ENCODE measurements at places on chromosomes 11 and 22.
A peak's percentile ranks its signal among the peaks of the same experiment; 100 is the strongest.

DNA sequence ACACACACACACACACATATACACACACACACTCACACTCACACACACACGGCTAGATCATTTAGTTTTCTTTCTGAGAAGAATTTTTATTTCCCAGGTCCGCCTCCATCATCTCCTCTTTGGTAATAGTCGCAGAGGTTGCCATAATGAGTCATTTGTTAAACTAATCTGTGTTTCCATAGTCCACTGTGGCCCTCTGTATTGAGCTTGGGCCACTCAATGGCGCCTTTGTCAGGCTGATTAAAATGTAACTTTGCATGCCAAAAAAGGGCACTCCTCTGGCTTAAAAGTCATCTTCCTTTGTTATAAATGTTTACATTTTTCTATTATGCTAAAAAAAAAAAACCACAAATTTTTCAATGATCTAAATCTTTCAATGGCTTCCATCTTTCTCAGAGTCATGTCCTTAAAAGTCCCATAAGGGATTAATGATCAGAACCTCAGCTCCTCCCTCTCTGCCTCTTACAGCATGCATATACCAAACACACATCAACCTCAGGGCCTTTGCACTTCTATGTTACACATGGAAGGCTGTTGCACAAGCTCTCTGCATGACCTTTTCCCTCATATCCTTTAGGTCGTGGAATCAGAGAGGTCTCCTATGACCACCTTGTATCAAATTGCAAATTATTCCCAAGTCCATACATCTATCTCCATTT, 35.3 kb downstream of the EHF start:
- DNase-seq = no peak

- DNase-seq = no peak
These were observed 1313.6 kb downstream of the TBC1D22A start for GRCh38 chr22:48076008-48076407.

GRCh38 chr11:79366218-79366617, 74.6 kb downstream of the TENM4 start:
- DNase-seq = no peak

DNA sequence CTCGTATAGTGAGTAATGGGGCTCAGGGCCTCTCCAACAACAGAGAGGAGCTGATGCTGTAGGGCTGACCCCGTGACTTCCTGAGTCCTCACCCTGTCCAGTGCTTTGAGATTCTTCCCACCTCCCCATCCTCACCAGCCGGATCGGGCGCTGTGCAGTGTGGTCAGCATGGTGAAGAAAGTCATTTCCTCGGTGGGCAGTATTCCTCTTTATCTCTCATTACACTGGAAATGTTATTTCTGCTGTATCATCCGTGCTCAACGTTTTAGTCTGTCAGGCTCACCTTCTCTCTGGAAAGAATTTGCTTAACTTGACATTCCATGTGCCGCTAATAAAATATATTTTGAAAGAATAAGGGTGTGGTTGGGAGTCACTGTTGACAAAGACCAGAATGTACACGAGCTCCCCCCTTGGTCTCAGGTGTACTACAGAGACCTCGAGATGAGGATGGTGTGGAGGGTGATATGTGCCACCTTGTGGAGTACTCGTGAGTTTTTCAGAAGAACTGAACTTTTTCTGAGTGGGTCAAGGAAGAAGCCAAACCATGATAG, 25.7 kb upstream of the SCGB1A1 start:
- no peak for DNase-seq

- peak; percentile 48 for DNase-seq
These were observed at the start of gene GUCD1 for GRCh38 chr22:24554313-24555164. GUCD1 (minus strand) TSS chr22:24555138; CDS start chr22:24554991, 147 bp downstream.

DNA sequence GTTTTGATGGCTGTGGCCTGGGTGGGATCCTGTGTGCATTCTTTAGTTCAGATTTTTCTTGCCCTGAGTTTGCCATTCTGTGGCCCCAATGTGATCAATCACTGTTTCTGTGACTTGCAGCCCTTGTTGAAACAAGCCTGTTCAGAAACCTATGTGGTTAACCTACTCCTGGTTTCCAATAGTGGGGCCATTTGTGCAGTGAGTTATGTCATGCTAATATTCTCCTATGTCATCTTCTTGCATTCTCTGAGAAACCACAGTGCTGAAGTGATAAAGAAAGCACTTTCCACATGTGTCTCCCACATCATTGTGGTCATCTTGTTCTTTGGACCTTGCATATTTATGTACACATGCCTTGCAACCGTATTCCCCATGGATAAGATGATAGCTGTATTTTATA, 620 bp downstream of the OR4C16 start:
- no peak for DNase-seq
